HCT116 (cell line): ENCODE measurements at places on chromosomes 4 and X.

DNA sequence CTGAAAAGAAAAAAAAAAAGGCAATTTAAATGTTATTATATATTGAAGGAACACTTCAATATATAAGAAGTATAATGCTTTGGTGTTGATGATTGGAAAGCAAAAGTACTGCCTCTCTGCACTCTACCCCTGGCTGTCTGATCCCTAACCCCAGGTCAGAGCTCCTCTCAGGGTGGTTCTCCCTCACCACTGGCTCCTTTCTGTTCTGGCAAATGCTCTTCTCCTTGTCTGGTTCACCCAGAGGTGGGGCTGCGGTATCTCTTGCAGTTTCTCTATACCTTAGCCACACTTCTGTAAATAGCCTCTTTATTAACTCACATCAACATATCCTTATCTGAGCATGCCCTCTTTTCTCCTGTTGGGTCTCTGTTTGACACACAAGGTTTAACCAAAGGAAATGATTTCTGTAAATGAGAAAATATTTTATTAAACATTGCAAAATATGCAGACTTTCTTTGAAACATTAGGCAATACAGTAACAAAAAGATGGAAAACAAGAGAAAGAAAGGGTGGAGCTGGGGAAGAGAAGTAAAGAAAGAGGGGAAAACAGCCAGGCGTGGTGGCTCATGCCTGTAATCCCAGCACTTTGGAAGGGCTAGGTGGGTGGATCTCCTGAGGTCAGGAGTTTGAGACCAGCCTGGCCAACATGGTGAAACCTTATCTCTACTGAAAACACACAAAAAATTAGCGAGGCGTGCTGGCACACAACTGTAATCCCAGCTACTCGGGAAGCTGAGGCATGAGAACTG lies 45.7 kb downstream of the ING2 start:
- DNase-seq: no peak

DNA sequence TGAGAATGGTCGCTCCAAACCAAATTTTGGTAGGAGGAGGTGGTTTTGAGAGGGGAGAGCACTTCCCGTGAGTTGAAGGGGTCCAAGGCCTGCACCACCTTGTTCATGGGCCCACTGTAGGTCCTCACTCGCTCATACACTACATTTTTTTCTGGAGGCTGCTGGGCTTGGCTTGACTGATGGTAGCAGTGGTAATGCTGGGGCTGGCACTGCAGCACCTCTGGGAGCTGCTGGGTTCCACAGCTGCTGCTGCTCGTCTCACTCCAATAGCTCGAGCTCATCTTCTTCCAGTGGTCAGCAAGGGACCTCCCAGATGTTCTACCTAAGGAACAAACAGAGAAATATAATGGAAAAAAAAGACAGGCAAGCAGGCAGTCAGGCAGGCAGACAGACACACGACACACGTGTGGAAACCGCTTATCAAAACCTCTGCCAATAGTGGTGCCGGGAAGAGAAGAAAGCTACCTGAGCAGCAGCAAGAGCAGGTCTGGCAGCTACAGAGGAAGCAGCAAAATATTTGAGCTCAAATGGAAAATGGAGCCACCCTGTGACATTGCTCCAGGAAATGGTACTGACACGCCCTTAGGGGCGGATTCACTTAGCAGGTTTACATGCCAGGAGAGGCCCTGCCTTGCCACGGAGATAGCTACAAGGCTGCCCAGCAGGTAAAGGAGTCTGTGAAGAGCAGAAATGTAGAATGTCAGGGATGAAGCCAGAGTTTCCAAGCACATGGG lies at the start of gene POF1B:
Gene POF1B (minus strand): TSS at position 492 of the 734 bp plus-strand sequence. CDS start 211 bp downstream, at position 281.
- no peak for DNase-seq

DNA sequence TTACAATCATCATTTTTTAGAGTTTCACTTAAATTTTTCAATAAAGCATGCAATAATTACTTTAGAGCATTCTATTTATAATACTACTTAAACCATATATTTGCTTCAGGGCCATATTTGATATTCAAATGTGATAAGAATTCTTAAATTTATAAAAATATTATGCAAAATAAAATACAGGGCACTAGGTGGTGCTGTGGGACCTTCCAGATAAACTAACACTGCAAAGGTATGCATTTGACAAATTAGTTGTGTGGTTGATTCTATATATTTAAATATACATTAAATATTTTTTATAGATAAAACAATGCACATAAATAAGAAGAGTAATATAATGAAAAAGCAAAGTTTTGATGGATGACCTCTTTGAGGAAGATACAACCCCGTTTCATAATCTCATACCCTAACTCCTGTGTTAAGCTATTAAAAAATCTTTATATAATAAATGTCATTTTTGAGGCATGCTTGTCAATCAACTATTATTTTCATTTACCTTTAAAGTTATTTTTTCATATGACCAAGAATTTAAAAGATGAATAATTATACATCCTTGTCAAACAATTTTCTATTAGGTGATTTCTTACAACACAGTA lies 128.4 kb downstream of the REELD1 start:
- no peak for DNase-seq

GRCh38 chr4:139665690-139666529 lies at the start of gene MGST2:
Gene MGST2, plus strand, starts transcription at chr4:139665819. Its CDS starts 201 bp downstream, at chr4:139666020.
- no peak for DNase-seq

GRCh38 chr4:37927434-37927833 lies 32.8 kb upstream of the PTTG2 start:
- DNase-seq: no peak

DNA sequence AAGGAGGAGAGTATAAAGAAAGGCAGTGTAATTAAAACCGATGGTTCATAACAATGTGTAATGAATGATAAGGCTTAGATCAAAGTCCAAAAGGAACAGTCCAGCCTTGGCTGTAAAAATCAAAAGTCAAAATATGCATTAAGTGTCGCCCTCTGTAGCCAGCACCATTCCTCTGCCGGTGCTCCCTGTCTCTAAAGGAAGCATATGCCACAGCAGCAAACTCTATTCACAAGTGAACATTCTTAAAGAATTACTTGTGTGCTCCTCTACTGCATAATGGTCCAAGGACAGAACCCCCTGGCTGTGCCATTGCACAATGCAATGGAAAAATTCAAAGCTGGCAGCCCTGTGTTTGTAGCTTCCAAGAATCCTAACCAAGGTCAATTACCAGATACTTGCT lies 16.3 kb upstream of the MBNL3 start:
- no peak for DNase-seq

- peak; percentile 57 for DNase-seq
Observed at GRCh38 chrX:136768469-136769084, 12.2 kb downstream of the ARHGEF6 start.

DNA sequence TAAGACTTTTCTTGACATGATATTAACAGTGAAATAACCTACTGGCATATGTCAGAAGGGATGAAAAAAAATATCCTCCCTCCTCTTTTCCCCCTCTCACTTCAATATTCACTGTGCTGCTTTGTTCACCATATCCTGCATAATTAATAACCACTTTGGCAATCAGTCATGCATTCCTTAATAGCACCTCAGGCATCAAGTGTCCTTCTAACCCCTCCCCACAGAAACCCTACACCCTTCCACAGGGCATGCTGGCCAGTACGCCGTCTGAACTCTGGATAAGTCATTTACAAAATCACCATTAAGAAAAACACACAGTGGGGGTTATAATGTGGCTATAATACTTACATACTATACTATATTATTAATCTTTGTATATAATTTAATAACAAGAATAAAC lies 165.9 kb downstream of the PDGFC start:
- DNase-seq: no peak

GRCh38 chr4:79913581-79913980 lies 159.4 kb downstream of the ANTXR2 start:
- no peak for DNase-seq

GRCh38 chrX:137742846-137743245 lies 176.9 kb downstream of the ZIC3 start:
- DNase-seq: no peak

GRCh38 chr4:86556791-86557415 lies 37.2 kb upstream of the PTPN13 start:
- no peak for DNase-seq
